ENCODE measurements at places on chromosomes 16 and 17.

GRCh38 chr17:44343510-44344209 lies 1.4 kb upstream of the GRN start:
- no peak for DNase-seq

GRCh38 chr17:29445844-29446243 lies 55.7 kb downstream of the TAOK1 start:
- no peak for DNase-seq

GRCh38 chr16:85750827-85751697 lies at the start of gene C16orf74:
C16orf74 (minus strand) TSS chr16:85751096; CDS start chr16:85735217, 15,879 bp downstream.
- no peak for DNase-seq

DNA sequence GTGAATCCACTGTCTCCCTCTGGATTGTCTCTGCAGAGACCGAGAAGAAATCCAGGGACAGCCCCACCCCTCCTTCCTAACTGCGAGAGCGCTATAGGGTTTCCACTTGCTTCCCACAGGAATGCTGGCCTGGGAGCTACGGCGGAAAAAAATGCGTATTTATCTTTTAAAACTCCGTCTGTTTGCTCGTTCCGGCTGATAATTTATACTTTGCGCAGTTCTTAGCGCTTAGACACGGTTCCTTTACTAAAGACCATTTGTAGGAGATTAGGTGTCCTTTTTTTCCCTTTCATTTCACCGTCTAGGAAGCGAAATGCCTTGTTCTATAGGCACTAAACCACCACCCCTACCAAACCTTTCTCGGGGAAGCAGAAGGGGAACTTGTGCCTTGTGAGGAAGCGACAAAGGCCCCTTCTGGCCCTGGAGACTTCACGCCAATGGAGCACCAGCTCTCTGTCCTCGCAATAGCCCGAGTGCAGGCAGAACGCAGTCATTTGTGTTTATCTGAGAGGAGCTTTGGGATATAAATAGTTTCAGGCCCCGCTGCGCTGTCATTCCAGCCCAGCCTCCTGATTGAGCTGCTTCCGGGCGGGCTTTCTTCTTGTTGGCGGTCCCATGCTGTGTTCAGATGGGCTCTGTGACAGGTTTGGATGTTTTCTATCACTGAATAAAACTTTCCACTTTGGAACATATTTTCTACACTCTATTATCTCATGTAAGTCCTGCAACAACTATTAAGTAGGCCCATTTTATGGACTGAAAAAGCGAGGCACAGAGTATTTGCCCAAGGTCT lies 791 bp upstream of the SUPT4H1 start:
- DNase-seq = no peak

DNA sequence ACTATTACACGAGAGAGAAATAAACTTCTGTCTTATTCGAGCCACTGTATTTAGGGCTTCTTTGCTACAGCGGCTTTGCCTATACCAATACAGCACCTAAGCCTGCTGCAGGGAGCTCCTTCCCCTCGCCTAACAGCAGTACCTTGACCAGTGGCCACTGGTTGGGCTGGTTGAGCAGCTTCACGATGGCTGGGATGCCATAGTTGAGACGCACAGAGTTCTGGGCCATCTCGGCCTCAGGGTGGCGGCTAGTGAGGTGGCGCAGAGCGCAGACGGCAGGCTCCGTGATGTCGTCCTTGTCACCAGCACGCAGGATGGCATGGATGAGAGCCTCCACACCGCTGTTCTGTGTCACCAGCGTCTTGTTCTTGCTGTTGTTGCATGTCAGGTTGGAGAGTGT lies 23.7 kb downstream of the JUP start:
- no peak for DNase-seq

GRCh38 chr17:77609553-77610517 lies 348.7 kb upstream of the TNRC6C start:
- DNase-seq = no peak

All from AG04449 (cell line).